ENCODE measurements at places on chromosomes 3 and 15. TPM values are rescaled to one million over a fixed set of nuclear protein-coding genes. Genes with fewer than 3 reads are reported as not detected.

DNA sequence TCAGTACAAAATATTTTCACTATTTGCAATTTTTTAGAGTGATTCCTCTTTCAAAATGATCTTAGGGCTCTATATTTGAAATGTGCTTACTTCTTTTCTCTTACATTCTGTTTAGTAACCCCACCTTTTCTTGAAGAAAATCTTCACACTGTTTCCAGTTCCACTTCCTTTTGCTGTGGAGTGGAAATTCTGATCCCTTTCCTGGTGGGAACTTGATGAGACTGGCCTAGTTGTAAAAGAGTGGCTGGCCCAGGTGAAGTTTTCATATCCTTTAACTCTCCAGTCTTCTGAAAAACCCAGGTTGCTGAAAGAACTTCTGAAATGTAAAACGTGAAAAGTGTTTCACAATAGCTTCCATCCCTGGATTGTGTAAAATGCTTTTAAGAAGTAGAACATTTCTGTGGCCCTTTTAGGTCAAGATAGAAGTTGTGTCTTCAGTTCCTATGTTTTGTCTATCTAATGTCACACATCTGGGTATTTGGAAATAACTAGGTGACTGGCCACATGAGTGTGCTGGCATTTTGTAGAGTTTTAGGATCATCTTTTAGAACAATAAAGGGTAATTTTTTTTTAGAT lies 84.8 kb upstream of the LRIG1 start:
- no peak for DNase-seq

DNA sequence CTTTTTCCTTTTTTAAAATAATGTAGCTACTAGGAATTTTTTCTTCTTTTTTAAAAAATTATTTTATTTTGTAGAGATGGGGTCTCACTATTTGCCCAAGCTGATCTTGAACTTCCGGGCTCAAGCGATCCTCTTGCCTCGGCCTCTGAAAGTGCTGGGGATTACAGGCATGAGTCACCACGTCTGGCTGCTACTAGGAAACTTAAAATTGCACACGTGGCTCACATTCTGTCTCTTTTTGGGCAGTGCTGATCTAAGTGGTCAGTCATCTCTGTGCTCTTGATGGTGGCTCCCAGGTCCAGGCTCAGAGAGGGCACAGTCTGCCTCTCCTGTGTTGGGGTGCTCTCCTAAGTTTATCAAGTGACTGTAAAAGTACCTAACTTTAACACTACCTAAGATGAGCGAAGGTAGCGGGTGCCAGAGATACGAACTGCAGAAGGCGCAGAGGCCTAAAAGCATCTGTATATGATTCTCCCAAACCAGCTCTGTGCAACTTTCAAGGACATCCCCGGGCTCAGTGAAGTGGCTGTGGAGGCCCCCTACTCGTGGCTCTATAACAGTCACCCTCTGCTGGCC lies 52.9 kb upstream of the SEC13 start:
- no peak for DNase-seq

CHRM5 gene
- not detected for total RNA-seq

GLDN gene
- total RNA-seq: 1.7 TPM

Data from neural crest cell (in vitro differentiated cells).